ENCODE measurements at places on chromosomes 3 and 15.

- DNase-seq, result no peak
Measured at GRCh38 chr3:354432-354831, 157.9 kb downstream of the CHL1 start.

DNA sequence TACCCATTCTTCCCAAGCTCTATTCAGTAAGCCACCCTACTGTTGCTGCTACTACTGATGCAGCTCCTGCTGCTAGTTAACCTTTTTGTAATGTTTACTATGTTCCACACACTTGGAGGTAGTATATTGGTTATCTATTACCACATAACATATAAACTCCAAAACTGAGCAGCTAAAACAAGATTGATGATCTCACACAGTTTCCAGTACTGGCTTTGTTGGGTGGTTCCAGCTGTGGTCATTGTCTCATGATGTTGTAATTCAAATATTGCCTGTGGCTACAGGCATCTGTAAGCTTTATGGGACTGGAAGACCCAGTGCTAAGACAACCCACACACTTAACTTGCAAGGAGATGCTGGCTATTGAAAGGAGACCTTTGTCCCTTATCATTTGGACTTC lies 556.2 kb upstream of the SUCLG2 start:
- DNase-seq, result no peak

- DNase-seq, result no peak
Measured at GRCh38 chr15:56307180-56307579, 58.0 kb upstream of the TEX9 start.

DNA sequence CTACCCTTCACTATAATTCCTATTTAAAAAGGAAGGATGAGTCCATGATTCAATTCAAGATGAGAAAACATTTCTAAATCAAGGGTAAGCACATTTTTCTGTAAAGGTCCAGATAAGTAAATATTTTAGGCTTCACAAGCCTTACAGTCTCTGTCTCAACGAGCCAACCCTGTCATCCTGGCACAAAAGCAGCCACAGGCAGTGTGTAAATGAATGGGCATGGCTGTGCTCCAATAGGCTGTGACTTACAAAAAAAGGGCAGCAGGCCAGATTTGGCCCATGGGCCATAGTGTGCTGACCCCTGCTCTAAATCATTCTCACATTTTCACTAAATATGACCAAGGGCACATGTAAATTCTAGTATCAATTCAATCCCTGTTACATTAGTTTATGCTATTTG lies 200.4 kb downstream of the WNT5A start:
- no peak for DNase-seq

DNA sequence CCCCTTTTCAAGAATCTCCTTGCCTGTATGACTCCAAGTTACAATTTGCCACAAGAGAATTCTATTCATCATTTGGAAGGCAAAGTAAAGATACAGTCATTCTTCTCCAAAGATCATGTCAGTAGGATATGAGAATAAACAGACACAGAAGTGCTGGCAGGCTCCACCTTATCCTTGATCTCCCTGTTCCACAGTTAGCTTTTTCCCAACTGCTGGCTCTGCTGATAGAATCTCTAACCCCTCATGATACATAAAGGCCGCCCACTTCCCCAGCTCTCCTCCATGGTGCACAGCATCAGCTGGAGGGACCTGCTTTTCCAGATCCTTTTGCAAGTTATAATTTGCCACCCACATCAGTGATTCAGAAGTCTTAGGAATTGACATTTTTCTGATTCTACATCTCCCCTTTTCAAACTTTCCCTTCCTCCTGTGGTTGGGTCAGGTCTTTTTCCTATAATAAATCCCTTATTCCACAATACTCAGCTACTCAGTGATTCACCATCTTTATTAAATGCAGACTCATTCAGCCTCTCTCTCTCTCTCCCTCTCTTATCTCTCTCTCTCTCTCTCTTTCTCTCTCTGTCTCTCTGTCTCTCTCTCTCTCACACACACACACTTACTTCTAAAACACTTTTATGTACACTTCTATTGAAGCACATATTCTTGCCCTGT lies 465.4 kb downstream of the GBE1 start:
- no peak for DNase-seq

DNA sequence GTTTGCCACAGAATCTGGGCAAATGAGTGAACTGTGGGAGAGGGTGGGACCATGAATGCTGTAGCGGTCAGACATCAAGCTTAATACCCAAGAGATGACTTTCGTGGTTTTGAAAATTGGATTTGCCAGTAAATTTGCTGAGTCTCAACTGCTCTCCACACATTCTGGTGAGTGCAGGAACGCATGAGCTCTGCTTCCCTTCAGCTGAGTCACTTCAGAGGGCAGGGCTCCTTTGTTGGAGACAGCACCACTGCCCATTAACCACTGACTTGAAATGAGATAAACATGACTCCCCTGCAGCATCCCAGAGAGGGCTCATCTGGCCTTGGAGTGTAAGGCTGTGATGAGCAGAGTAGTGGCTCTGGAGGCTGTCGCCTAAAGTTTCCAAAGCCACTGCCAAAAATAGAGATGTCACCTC lies 22.6 kb downstream of the RARRES1 start:
- no peak for DNase-seq

Data from stimulated activated CD4-positive, alpha-beta T cell treated with anti-CD3 and anti-CD28 coated beads, Interleukin-4, amount 100 ng/mL, for 1 hour (primary cell).